ENCODE measurements at places on chromosomes 1 and 21. TPM values are rescaled to one million over a fixed set of nuclear protein-coding genes. Genes with fewer than 3 reads are reported as not detected.

Gene AZIN2
- 3.9 TPM for total RNA-seq

DNA sequence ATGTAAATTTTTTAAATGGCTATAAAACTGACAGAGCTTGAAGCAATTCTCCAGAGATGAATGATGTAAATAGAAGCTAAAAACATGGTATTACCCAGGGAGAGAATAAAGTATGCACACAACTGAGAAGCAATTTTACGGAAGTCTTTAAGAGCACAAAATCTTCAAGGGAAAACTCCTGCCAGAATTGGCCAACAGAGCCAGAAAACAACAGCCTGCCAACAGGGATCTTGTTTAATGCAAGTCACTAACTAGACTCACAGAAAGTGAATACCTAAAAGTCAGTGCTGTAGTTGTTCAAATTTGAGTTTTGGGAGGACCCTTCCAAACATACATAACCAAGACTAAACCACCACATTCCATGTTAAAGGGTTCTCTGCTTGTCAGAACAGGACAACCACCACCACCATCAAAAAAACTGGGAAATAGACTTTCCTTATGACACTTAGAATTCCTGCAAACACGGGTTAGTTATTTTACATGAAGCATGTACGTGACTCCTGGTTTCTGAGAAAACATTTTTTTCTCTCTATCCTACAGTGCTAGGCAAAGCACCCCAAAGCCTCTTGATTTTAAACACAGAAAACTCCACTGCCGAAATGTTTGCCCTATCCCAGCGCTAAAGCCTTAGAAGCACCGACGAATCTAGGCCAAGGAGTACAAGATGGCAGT lies 1.6 kb downstream of the EPS15 start:
- DNase-seq = no peak

DNA sequence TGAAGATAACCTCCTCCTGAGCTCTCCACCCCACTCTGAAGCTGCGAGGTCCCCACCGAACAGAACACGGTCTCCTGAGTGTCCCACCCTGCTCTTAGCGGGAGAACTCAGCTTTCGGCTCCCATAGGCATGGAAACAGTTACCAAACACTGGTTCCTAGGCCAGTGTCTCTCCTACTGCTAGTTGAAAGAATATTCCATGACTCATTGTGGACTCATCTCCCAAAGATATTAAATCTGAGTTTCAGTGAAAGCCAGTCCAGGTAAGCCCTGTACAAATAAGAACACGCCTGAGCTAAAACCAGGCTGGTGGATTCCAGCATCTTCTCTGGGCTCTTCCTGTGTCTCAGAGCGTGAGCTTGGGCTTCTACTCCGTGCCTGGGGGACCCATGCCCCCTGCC lies 107.5 kb upstream of the CLDN14 start:
- DNase-seq = no peak

DNA sequence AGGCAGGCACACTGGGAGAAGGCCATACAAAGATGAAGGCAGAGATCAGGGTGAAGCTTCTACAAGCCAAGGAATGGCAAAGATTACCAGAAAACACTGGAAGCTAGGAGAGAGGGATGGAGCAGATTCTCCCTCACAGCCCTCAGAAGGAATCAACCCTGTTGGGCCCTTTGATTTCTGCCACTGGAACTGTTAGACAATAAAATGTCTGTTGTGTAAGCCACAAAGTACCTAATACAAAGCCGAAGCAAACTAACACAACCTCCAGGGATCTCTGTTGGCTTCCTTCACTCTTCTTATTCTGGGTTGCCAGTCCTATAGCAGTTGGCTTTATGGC lies 1.7 kb upstream of the PLA2G2A start:
- DNase-seq = no peak

- no peak for DNase-seq
These were observed 4.7 kb downstream of the PRDM16 start for GRCh38 chr1:3073489-3074296.

DNA sequence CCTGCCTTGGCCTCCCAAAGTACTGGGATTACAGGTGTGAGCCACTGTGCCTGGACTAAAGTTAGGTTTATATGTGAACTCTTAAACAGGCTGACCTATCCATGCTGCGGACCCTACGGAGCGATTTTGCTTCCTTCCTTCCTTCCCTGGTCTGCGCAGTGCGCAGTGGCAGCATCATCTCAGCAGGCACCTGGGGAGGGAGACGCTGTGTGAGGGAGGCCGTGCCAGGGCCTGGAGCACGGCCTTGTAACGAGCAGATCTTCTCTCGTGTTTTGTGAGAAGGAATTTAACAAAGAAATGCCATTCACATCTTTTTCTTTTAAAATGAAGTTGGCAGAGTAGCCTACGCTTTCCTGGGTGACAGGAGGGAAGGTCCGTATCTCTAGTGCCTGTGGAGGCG lies 45.8 kb downstream of the PKNOX1 start:
- no peak for DNase-seq

GRCh38 chr1:209580577-209580976 lies 2.9 kb upstream of the CAMK1G start:
- no peak for DNase-seq

GRCh38 chr1:182570611-182570970 lies 18.5 kb downstream of the RNASEL start:
- no peak for DNase-seq

DNA sequence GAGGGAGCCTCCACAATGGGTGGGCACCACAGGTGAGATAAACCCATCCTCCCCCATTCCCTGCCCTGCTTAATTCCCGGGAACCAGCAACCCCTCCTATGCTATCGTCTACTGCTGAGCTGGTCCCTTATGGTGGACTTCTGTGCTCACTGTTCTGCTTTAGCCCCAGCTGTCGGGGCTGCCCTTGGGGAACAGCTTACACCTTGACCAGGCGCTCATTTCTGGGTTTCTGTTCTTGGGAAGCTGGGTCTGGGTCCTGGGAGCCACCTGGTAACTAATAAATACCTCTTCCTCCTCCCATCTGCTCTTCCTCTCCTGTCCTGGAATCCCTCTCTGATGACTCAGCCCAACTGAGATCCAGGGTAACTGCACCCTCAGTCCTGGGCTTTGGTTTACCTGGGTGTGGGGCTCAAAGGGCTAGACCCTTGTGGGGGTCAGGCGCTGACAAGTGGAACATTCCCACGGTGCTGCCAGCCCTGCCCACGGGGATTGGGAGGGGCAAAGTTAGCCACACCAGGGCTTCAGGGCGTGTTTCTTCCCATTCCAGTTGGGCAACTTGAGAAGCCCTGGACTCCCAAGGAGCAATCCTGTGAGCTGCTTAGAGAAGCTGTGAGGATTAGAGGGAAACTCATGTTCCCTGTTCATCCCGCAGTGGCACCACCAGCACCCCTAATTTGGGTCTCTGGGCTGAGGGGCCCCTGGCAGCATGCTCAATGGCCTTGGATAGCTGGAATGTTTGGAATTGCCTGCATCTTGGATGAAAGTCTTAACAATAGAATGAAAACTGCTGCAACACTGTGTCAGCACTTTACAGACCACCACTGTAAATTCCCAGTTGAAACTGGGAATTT lies 1.6 kb downstream of the PCAT6 start:
- DNase-seq = no peak
